ENCODE measurements at places on chromosomes 6 and 20.

GRCh38 chr20:3763671-3764601, 3.6 kb downstream of the ADISSP start:
- no peak for DNase-seq

DNA sequence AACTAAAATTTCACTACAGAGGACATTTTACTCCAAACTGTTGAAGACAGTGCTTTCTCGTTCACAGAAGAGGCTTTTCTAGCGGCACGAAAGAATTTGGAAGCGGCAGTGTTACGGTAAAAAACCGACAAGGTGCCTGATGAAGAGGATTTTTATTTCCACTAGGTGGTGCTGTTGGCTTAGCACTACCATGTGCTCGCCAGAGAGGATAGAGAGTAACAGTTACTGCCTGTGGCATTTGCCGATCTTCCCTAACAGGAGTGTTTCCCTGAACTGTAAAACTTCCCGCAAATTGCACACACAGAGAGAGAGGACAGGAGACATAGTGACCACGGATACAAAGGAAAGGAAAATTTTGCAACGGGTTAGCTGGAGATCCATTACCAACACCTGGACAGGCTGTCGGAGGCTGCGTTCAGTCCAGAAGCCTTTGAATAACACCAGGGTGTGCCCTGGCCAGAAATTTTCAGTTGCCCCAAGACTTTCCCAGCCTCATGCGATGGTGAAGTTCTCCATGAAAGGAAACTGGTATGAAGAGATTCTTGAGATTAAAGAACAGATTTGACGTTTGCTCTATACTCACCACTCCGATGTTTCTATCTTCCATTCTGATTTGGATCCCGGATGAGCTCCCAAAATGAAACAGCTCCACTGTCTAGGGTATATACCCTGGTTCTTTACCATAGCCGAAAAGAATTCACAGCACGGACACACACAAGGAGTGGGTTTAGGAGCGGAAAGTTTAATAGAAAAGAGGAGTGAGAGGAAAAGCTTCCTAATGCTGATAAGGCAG, 48.1 kb downstream of the HLA-DPB1 start:
- DNase-seq: peak; percentile 23

DNA sequence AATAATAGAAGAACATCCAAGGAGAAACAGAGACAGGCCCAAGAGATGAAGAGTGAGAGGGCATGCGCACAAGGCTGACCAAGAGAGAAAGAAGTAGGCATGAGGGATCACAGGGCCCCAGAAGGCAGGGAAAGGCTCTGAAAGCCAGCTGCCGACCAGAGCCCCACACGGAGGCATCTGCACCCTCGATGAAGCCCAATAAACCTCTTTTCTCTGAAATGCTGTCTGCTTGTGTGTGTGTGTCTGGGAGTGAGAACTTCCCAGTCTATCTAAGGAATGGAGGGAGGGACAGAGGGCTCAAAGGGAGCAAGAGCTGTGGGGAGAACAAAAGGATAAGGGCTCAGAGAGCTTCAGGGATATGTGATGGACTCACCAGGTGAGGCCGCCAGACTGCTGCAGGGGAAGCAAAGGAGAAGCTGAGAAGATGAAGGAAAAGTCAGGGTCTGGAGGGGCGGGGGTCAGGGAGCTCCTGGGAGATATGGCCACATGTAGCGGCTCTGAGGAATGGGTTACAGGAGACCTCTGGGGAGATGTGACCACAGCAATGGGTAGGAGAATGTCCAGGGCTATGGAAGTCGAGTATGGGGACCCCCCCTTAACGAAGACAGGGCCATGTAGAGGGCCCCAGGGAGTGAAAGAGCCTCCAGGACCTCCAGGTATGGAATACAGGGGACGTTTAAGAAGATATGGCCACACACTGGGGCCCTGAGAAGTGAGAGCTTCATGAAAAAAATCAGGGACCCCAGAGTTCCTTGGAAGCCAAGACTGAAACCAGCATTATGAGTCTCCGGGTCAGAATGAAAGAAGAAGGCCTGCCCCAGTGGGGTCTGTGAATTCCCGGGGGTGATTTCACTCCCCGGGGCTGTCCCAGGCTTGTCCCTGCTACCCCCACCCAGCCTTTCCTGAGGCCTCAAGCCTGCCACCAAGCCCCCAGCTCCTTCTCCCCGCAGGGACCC, 981 bp upstream of the TNF start:
- no peak for DNase-seq

DNA sequence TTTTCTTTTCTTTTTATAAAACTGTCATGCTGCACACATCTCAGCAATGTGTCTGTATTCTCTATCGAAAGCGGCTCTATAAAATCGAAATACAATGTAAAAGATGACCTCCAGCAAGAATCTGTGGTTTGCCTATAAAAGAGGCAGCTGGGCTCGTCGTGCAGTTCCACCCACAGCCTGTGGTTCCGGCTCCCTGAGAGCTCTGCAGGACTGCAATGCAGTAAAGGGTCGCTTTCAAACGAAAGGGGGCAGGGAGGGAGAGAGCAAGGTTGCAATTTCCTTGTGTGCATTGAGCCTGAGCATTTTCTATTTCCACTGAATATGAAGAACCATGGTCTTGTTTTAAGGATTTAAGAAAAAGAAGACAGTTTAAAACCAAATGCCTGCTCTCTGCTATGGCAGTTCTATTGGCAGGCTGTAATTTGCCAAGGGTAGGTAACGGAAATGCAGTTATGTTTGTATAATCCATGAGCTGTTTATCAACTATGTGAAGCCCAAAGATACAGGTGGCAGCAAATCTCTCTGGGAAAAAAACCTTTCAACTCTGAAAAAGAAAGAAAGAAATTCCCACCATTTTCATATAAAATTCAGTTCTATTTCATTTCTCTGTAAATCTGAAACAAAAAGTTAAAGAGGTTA, 236.5 kb downstream of the HACE1 start:
- peak; percentile 33 for DNase-seq

DNA sequence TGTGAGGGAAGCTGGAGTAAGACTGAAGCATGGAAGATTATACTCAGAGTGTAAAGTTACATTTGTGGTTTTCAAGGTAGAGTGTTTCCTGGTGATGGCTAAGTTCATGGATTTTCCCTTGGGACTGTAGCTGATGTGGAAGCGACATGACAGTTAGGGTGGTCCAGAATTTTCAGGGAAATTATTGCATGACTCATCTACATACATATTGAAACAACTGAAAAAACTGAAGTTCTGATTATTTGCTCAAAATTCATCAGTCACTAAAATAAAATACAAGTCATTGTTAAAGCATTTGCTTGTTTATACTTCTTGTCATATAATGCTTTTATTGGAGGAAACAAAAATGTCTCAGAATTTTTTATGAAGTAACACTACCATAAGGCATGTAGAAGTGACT, 700.0 kb downstream of the RFPL4B start:
- no peak for DNase-seq

DNA sequence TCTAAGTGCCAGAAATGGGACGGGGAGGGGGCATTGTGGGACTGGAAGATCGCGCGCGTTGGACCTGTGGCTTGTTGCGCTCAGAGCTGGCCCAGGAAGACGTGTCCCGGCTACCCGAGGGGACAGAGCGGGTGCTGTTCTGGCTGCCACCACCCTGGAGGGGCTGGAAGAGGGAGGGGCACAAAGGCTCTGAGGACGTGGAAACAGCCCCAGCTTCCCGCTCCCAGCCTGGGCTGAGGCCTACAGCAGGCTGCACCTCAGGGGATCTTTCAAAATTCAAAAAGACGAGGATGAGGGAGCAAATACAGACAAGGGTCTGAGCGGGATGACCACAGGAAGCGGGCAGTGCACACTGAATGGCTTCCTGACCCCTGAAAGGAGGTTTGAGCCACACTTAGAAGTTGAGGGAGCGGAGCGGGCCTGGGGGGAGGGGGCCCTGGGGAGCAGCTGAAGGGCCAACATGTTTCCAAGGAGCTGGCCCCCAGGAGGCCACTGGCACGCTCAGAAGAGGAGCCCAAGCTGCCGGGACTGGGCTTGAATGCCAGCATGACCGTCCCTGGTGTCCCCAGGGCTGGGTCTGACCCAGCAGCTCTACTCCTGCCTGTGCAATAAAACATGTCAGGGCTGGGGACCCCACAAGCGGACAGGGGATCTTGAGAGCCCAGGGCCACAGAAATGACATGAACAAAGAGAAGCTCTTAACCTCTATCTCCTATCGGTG, 1.3 kb downstream of the OXT start:
- no peak for DNase-seq

DNA sequence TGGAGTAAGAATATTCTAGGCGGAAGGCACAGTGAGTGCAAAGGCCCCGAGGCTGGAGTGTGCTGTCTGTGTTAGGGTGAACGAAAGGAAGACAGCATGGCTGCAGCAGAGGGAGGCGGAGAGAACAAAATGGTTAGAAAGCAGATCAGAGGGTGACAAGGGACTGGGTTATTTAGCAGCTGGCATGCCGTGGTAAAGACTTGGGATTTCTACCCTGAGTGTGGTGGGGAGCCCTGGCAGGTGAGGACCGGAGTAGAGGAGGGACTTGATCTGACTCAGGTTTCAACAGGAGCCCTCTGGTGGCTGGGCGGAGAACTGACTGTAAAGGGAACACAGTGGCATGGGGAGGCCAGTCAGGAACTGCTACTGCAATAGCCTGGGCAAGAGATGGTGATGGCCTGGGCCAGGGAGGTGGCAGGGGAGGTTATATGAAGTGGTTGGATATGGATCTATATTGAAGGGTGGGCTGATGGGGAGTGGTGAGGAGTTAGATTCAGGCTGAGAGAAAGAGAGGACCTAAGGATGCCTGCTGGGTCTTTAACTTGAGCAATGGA, 38.0 kb downstream of the PIM1 start:
- peak; percentile 87 for DNase-seq

DNA sequence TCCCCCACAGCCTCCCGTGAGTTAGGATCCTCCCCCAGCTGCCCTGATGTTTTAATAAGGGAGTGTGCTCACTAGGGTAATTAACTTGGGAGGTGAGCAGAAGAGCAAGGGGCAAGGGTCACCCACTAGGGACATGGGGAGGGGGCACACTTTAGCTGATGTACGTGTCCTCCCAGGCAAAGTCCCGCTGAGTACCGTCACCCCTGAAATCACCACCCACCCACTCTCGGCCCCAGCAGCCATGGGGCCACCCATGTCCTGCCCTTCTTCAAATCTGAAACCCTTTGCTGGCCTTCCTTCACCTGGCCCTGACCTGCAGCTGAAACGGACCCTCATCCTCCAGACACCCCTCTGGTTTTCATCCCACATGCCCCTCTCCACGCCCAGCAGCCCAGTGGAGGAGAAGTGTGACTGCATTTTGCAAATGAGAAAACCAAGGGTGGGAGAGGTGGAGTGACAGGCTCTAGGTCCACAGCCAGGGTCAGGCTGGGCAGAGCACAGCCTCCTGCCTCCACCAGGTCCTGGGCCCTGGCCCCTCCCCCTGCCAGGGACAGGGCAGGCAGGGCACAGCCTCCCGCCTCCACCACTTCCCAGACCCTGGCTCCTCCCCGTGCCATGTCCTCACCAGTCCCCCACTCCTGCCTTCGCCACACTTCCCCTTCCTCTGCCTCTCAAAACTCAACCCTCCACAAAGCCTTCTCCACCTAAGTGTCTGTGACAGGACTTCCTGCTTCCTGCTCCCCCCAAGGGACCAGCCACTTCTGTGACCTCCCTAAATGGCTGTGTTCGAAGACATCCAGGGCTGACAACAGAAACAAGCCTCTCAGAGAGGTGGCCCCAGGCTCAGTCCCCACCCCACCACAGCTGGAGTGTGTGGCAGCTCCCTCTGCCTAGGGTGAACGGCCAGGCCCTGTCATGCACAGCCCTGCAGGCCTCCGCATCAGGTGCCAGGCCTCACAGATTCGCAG, 15.1 kb downstream of the ACSS1 start:
- no peak for DNase-seq

DNA sequence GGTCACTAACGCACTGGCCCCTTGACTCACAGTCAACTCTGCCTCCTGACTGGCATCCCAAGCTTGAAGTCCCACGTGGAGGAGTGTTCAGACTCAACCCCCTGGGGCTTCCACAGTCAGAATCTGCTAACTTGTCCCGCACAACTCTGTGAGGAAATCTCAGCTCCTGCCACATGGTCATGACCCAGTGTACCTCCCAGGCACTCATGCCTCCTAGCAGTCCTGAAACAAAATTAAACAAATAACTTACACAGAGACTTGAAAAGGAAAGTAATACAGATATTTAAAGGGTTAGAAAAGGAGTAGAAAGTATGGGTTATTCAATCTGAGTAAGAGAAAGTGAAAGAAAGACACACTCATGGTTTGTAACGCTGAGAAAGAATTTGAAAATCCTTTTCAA, 134.9 kb downstream of the GMDS start:
- DNase-seq: no peak

DNA sequence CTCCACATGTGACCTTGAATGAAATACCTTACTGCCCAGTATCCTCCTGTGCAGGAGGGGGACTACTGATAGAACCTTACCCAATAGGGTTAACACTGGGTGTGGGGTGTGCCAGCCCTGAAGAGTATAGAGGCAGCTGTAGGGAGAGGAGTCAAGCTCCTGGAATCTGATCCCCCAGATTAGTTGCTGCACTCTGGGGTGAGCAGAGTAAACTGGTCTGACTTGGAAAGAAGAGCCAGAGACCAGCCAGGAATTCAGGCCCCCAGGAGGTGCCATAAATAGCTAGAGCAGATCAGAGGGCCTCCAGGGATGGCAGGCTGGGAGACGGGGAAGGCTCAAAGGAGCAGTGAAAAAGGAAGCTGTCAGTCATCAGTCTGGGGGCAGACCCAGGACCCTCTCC, 3.5 kb upstream of the APOBEC2 start:
- DNase-seq: no peak

GRCh38 chr6:356828-357251, 34.7 kb upstream of the IRF4 start:
- DNase-seq: no peak

- no peak for DNase-seq
Measured at GRCh38 chr6:44254191-44255104, 2.9 kb downstream of the SLC35B2 start.

GRCh38 chr6:127302728-127303660, 36.3 kb downstream of the RNF146 start:
- peak; percentile 38 for DNase-seq

- no peak for DNase-seq
Measured at GRCh38 chr6:166540631-166541331, 45.7 kb downstream of the RAMACL start.

DNA sequence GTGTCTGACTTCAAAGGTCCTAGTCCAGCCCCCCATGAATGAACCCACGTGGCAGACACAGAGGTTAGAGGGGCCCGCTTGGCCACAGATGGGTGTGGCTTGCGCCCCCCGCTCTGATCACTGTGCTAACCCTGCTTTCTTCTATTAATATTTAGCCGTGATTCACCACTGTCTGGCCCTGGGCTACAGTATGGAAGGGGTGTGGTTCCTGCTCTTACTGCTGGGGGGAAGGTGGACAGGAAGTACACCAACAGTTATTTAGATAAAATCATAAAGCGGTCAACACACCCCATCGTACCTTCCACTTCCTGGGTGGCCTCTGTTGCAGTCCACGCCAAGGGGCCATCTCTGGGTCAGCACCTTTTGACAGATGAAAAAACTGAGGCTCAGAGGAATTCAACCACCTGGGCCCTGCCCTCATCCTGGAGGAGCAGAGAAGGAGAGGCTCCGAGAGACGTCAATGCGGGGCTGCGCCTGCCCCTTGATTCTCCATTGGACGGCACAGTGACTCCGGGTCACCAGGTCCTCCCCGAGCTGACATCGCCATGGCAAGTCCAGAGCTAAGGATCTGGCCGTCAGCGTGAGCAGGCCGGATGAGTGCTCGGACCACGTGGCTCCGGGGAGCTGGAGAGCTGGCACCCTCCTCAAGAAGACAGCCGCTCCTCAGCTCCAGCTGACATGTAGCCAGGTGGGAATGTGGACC, 206.3 kb downstream of the PREX1 start:
- DNase-seq: no peak
